Stimulated activated CD8-positive, alpha-beta memory T cell treated with anti-CD3 and anti-CD28 coated beads, Interleukin-4, amount 100 ng/mL, for 1 hour (primary cell): ENCODE measurements at places on chromosomes 6 and 20.

DNA sequence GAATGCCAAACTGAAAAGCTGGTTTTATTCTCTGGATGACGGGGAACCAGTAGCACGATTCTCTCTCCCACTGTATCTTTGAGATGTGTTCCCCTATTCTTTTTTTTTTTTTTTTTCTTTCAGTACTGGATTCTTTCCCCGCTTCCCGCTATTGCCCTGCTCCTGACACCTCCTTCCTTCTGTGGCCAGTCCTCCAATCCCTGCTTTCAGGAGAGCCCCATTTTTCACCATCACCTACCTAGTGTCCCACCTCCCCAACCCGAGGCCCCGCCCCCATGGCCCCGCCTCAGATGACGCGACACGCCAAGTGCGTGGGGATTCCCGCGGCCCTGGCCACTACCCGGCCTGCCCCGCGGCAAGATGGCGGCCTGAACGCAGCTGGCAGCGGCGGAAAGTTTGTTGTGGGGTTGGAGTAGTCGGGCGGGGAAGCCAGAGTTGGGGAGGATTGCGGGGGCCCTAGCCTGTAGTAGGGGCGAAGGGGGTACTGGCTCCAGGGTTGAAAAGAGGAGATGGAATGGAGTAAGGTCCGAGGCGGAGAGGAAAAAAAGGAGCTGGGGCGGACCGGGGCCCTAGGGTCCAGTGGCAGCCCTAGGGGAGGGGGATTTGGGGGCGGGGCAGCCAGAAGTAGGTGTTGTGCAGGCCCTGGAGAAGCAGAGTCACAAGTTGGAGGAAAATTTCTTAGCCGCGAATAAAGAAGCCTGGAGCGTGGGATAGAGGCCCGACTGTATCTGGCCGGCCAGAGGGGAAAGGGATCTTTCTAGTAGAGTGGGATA lies at the start of gene TJAP1:
Gene TJAP1, plus strand, starts transcription at position 336 of the 773 bp plus-strand sequence. CDS start 21,432 bp downstream, outside the sequence.
- peak; percentile 96 for DNase-seq

- DNase-seq = no peak
Observed at GRCh38 chr6:52557389-52558265, 19.2 kb downstream of the TRAM2 start.

GRCh38 chr6:83948851-83949250 lies 84.7 kb upstream of the MRAP2 start:
- DNase-seq = no peak

GRCh38 chr6:89886378-89887120 lies 7.7 kb upstream of the GJA10 start:
- no peak for DNase-seq

- no peak for DNase-seq
Observed at GRCh38 chr20:54566031-54566688, 90.8 kb downstream of the DOK5 start.

GRCh38 chr6:18328070-18328469 lies 59.1 kb upstream of the RNF144B start:
- DNase-seq = no peak

- no peak for DNase-seq
Observed at GRCh38 chr20:51450221-51450712, 92.3 kb downstream of the NFATC2 start.

- no peak for DNase-seq
Observed at GRCh38 chr6:82750556-82750955, 315.1 kb downstream of the UBE3D start.

- no peak for DNase-seq
Observed at GRCh38 chr6:30743099-30744053, 889 bp upstream of the FLOT1 start.

GRCh38 chr6:1945235-1945832 lies 300.1 kb downstream of the GMDS start:
- no peak for DNase-seq

- no peak for DNase-seq
Observed at GRCh38 chr6:38637756-38638155, 2.0 kb downstream of the BTBD9 start.

- DNase-seq = no peak
Observed at GRCh38 chr20:14918976-14919375, 581.6 kb upstream of the FLRT3 start.

DNA sequence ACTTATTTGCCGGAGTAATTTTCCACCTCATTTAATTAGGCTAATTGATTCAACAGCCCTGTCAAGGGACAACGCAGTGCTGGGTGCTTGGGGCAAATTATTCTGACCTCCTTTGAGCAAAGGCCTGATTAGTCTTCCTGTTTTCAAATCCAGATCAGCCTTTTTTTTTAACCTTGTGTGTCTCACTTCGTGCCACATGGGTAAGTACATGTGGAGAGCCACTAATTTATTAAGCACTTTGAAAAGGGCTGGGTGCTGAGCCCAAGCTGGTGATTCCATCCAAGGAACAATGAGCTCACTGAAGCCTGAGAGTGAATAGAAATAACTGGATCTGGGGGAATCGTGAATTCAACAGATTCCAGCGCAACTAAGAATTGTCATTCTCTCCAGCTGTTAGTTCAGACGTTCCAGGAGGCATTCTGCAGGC lies 229.3 kb downstream of the CLIC5 start:
- no peak for DNase-seq

DNA sequence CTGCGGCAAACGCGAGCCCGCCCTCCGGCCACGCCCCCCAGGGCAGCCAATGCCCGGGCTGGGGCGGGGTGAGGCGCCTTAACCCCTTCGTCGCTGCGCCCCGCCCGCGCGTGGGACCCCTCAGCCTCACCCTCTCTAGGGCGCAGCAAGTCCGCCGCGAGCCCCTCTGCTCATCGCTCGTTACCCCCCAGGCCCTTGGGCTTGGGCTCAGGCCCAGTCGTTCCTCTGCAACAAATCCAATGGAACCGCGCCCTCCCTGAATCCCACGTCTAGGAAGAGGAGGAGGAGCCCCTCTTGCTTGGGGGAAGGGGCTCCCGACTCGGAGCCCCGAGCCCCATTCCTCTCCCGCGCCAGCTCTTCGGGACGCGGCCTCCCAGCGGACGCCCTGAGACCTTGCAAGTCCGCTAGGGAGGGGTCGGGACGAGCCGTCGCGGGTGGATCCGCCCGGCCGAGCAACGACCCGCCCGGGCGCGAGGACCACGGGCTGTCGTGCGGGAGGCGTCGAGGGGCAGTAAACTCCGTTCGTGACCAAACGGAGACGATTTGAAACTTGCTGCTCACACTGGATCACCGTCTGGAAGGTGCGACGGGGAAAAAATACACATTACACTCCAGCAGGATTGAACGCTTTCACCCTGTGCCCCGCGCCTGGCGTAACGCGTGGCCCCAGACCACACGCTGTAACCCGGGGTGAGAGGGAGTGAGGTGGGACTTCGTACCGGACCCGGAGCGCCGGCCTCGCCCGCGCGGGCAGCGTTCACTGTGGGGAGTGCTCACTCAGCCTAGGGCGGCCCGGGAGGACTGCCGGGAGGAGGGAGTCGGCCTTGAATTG lies 477 bp upstream of the LZTS3 start:
- DNase-seq = peak; percentile 80

- DNase-seq = no peak
Observed at GRCh38 chr20:11372876-11373790, 544.6 kb upstream of the BTBD3 start.

DNA sequence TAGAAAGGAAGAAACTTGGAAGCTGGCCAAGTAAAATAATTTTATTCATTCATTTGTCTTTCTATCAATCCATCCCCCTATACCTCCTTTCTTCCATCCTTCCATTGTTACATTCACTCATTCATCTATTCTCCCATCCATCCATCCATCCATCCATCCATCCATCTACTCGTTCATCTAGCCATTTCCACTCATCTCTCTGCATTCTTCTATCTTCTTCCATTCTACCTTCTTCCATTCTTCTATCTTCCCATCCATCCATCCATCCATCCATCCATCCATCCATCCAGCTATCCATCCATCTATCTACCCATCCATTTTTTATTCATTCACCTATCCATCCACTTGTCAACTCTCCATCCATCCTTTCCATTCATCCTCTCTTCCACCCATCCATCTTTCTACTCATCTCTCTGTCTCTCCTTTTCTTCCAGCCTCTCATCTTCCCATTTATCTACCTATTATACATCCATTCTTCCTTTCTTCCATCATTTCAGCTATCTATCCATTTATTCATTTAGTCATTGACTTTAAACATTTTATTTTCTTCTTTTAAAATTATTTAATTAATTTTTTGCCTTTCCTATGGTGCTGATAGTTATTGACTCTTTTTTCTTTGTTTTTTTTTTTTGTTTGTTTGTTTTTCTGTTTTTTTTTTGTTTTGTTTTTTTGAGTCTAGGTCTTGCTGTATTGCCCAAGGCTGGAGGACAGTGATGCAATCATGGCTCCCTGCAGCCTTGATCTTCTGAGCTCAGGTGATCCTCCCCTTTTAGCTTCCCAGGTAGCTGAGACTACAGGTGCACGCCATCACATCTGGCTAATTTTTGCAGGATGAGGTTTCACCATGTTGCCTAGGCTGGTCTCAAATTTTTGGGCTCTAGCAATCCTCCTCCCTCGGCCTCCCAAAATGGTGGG lies 53.1 kb upstream of the ZNFX1 start:
- no peak for DNase-seq

DNA sequence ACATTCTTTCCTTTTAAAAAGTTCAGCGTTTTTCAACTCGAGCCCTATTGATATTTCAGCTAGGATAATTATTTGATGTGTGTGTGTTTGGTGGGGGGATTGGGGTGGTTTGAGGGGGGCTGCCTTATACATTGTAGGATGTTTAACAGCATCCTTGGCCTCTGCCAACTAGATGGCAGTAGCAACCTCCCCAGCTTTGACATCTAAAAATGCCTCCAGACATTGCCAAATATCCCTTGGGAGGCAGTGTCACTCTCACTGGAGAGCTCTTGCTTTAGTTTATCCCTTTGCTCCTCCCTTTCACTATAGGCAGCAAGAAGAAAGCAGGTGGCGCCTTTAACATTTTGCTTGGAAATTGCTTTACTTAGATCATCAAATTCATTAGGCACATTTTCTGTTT lies 14.6 kb upstream of the TP53TG5 start:
- DNase-seq = no peak

DNA sequence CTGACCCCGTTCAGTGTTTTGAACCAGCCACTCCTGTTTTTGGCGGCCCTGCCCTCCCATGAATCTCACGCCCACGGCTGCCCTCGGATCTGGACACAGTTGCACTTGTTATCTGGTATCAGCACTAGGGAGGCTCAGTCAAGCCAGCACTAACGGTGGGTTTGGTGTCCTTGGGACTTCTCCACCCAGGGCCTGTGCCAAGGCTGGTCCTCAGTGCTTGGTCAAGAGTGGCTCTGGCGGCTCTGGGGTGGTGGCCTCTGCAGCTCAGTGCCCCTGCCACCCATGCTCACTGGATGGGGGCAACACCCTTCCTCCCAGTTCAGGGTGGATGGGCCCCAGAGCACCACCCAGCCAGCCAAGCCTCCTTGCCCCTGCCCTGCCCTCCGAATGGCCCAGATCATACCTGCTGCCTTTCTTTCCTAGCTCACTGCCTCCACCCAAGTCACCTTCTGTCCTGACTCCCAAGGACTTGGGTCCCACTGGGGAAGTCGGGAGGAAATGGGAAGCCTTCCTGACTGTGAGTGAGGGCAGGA lies 54.7 kb downstream of the SSR1 start:
- DNase-seq = no peak

GRCh38 chr6:22146931-22147701 lies 149.7 kb downstream of the PRL start:
- DNase-seq = no peak

- no peak for DNase-seq
Observed at GRCh38 chr20:3655131-3655405, 8.1 kb downstream of the GFRA4 start.

- no peak for DNase-seq
Observed at GRCh38 chr6:33164665-33165373, 27.4 kb downstream of the COL11A2 start.

GRCh38 chr6:156752666-156753301 lies 24.4 kb upstream of the ARID1B start:
- no peak for DNase-seq

GRCh38 chr20:46307139-46307998 lies 929 bp downstream of the CDH22 start:
- peak; percentile 54 for DNase-seq

DNA sequence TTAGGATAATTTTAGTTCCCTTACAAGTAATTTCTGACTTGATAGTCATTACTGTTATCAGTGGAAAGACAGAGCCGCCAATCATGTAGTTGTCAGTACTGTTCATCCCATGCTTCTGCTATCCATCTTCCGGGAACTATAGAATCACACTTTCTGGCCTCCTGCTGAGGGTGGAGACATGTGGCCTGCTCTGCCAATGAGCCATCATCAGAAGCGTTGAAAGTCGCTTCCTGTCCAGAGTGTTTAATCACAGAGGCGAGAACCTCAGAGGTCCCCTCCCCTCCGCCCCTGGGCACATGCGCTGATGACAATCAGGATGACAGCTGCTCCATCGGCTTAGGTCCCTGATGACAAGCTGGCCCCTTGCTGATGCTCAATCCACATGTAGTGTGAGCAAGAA lies 3.0 kb downstream of the DDO start:
- DNase-seq = no peak

GRCh38 chr6:145547594-145548335 lies 187.6 kb downstream of the EPM2A start:
- DNase-seq = no peak

- no peak for DNase-seq
Observed at GRCh38 chr20:21046413-21047070, 59.6 kb downstream of the LINC00237 start.

DNA sequence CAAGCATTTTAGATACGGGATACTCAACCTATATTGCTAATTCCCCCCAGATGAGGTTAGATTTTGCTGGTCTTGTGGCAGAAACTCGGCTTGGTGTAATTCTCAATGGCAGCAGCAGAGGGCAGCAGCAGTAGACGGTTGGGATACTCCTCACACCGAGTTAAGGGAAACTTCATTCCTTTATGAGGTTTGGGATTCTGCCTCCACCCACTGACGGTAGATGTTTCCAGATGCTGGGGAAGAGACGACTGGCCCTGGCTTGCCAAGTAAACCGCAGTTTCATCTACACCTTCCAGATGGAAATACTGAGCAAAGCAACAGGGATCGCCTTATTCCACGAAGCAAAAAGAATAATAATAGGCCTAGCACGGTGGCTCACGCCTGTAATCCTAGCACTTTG lies 8.2 kb upstream of the TBC1D7 start:
- DNase-seq = peak; percentile 62

DNA sequence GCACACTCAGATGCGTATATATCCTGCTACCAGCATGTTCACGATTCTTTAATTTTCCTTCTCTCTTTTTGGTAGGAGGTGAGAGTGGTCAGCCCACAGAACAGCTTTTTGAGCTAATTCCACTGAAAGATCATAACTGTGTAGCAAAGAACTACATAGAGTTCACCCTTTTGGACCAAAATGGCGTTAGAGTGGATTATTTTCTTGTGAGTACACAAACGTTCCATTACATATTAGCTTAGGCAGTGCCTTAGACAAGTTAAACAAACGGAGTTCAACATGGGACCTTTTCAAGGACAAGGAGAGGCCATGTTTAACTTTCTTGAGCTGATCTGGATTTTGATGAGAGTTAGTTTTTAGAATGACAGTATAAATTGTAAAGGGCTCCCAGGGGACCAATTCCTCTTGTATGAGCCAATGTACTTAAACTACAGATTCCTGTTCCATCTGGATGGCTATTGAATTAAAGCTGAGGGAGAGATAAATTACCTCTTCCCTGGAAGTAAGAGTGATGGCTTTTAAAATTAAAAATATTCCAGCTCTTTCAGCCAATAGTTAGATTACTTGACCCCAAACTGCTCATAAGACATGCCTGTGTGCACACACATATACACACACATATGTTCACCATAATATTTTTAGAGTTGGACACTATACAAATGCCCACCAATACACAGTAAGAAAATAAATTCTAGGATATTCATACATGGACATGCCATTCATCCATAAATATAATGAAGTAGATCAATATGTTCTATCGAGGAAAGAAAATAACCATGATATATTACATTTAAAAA lies 25.6 kb upstream of the ARMH2 start:
- DNase-seq = no peak

GRCh38 chr6:34276881-34277762 lies 28.3 kb upstream of the SMIM29 start:
- DNase-seq = no peak
